ENCODE measurements at places on chromosomes 4 and X.

GRCh38 chr4:8685831-8686230 lies 93.3 kb downstream of the CPZ start:
- DNase-seq = no peak

DNA sequence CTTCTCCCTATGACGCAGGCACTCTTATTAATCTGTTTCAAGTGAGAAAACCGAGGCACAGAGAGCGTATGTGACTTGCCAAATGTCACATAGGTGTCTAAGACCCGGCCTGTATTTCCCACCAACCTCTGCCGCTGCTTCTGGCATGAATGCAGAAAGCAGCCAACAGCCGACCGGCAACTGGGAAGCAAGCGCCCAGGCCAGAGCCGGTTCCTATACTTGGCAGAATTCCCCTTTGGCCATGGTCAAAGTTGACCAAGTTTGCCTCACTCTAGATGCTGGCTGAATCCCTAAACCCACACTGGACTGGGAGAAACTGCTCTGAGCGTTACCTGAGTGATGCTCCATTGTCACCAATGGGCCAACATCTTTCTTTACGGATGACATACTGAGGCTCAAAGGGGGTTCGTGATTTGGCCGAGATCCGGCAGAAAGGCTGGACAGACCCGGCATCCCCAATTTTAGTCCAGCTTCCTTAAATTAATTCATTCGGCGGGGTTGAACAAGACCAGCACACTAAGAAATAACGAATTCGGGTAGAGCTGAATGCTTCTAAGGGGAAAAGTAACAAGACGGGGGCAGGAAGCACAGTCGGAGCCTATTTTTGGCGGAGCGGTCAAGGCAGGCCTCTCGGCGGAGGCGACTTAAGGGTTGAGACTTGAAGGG lies 11.2 kb downstream of the MSX1 start:
- DNase-seq = no peak

GRCh38 chrX:68995386-68995779 lies 166.6 kb downstream of the EFNB1 start:
- no peak for DNase-seq

DNA sequence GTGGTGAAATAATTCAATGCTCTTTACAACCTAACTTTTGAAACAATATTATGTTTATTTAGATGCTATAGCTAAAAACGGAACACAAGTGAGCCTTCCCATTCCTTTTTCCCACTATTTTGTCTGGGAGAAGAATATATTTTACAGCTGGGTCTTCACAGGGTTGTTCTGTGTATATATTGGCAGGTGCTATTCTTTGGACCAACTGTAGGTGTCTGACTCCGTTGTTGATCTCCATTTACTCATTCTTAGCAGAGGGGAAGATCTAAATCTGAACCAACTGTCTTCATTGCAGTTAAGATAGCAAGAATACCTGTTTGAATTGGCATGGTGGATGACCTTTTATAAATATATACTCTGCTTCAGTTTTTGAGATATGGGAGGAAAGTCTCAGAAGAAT lies 257.4 kb downstream of the CFAP299 start:
- no peak for DNase-seq
